Fibroblast of skin of scalp (primary cell): ENCODE measurements at places on chromosomes 5 and 9.

DNA sequence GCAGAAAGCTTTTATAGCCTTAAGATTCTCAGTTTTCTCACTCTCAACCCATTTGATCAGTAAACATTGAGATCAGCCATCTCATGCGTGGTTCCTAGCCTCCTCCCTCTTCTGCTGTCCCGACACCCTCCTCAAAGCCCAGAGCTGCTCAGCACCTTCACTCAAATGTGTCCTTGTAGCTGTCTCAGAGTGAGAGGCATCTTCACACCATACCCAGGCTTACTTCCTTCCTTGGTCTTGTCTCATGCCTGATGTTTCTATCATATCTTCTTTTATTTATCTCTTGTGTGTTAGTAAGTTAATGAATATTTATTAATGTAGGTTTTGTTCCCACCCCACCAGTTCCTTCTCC lies 72.4 kb upstream of the SNX2 start:
- DNase-seq = no peak

GRCh38 chr9:121563881-121564460 lies 64.3 kb upstream of the GGTA1 start:
- no peak for DNase-seq

DNA sequence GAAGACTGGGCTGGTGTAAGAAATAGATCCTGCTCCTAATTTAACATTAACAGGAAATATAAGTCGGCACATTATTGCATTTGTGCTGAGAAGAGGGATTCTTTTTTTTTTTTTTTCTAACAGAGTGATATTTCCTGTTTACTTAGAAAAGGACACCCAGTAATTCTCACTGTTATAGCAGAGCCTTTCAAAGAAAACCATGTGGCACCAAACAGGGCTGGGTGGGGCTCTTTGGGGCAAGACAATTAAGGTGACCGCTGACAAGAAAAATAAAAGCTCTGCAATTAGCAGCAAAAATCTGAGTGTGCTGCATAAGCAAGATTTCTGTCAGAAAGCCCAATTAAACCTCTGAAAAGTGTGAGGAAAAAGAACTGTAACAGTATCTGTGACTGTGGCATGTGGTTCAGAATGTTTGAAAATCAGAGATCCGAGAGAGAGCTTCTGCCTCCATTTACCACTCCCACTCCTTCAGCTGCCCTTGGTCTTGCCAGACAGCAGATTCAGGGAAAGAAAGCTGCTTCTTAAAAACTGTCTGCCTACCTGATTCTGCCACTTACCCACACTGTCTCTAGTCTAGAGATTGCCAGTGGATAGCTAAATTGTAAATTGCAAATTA lies 77.1 kb upstream of the IQGAP2 start:
- DNase-seq = no peak

GRCh38 chr9:129575818-129576217 lies 45.1 kb downstream of the C9orf50 start:
- peak; percentile 54 for DNase-seq

DNA sequence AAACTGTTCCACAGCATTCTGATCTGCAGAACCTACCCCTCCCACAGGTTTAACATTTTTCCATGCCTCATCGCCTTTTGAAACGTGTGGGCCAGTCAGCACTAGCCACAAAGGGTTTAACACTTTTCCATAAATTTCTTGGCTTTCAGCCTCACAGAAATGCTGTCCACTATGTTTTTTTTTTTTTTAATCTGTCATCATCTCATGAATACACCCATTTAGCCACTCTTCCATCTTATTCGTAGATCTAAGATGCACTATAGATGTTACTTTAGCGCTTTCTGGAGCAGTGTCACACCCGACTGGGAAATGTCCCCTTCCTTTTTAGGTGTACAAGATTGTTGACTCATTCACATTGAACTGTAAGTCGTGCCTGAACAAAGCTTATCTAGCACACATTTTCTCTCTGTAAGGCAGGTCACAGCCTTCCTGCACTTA lies 62.3 kb downstream of the GCNT1 start:
- no peak for DNase-seq

DNA sequence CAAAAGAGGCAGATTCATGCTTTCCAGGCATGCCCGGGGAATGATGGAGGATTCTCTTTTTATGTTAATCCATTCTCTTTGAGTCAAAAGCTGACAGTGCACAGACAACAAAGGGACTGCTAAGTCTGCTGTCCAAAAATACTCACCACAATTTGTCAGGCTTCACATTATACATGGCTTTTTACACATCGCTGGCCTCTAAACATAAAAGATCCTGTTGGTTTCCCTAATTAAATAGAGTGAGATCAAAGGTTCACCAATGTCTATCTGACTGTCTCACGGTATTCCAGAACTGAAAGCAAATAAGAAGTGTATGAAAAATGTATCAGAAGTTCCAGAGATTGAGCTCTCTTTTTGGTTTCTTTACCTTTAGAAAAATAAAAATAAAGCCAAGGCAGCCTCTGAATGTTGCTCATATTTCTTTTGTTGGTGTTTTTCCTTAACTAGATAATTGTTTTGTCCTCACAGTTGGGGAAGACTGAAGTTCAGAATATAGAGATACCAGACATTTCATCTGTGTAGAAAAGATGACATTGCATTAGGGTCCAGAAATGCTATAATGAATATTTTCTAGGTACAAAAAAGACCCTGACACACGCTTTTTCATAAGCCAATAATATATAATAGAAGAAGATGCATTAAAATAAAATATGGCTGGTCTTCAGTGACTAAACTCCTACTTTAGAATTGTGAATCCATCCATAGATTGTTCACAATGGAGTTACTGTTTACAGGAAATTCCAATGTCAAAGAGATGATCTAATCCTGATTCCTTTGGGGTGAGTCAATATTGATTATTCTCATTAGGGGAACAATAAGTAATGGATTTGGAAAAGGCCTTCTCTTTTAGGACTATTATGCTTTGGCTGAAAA lies 688.2 kb upstream of the CDH6 start:
- peak; percentile 55 for DNase-seq

DNA sequence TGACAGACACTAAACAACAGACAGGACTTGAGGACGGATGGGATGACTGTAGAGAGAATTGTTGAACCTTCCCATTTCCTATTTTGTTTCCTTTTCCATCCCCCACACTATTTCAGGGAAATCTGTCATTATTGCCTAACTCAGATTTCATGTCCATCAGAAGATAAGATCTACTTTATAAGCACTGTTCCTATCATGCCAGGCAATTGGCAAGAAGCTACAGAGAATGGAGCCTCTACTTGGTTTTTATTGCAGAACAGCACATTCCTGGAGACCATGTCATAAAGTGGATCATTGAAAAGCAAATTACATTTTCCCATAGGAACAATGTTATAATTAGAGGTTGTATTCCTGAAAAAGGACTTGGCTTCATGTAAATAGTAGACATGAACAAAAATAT lies 173.7 kb upstream of the KIF2A start:
- DNase-seq = peak; percentile 12

DNA sequence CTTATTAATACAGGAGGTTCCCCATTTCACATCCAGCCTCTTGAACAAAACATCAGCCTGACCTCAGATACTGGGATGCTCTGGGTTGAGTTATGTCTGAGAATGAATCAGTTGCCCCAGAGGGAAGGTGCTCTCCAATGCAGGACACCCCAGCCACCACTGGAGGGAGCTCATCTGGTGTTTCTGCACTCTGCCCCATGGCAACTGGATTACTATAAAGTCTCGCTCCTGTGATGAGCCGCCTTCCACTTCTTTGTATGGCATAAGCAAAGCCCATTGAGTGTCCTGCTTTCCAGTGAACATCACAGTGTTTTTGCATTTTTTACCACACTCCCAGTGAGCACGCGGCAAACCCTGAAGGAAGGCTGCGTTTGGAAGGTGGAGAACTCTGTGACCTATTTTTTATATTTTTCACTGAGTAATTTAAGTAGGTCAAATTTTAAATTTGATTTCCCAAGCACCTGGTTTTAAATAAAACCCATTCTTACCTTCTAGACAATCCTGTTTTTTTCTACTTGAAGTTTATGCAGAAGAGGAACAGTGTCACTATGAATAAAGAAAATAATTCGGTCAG lies 176.9 kb upstream of the WWC1 start:
- DNase-seq = peak; percentile 66

- DNase-seq = peak; percentile 42
Observed at GRCh38 chr5:1125030-1125357, 13.1 kb upstream of the SLC12A7 start.

- no peak for DNase-seq
Observed at GRCh38 chr5:135375040-135375793, 23.8 kb downstream of the MACROH2A1 start.

DNA sequence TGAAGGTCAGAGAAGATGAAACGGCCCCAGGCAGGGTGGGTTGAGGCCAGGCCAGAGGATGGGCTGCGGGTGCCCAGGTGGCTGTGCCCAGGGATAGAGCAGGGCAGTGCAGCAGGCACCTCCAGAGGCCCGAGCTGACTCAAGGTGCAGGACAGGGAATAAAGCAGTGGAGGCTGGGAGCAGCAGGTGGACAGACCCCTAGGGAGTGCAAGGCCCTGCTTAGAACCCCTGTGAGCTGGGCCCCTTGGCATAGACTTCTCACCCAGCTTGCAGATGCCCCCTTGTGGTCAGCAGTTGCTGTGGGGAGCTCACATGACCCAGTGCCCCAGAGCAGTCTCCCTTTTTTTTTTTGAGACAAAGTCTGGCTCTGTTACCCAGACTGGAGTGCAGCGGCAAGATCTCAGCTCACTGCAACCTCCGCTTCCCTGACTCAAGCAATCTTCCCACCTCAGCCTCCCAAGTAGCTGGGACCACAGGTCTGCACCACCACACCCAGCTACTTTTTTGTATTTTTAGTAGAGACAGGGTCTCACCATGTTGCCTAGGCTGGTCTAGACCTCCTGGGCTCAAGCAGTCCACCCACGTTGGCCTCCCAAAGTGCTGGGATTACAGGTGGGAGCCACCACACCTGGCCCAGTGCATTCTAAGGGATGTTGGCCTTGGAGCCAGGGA lies 118.8 kb downstream of the WNK2 start:
- DNase-seq = peak; percentile 47

DNA sequence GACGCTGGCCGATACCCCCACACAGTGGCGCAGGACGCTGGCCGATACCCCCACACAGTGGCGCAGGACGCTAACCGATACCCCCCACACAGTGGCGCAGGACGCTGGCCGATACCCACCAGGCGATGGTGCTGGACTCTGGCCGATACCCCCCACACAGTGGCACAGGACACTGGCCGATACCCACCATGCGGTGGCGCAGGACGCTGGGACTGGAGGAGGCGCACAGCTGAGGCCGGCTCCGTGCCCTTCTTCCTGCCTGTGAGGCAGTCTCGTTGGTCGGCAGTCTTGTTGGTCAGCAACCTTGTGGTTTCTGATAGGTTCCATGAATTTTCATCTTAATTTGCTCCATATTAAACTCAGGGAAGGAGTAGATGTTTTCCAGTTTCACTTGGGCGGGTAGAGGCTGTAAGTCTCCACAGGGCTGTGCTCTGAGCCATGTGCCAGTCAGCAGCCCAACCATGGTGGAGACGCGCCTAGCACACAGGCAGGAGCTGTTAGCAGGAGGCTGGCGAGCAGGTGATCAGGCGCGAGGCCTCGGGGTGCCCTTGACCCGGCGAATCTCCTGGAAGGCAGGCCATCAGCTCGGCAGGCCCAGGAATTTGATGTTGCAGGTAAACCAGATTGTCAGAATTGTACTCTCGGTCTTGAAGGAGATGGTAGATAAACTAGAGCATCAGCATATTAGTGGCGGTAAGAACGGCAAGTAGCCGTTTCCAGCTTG lies 75.6 kb downstream of the EHMT1 start:
- no peak for DNase-seq

DNA sequence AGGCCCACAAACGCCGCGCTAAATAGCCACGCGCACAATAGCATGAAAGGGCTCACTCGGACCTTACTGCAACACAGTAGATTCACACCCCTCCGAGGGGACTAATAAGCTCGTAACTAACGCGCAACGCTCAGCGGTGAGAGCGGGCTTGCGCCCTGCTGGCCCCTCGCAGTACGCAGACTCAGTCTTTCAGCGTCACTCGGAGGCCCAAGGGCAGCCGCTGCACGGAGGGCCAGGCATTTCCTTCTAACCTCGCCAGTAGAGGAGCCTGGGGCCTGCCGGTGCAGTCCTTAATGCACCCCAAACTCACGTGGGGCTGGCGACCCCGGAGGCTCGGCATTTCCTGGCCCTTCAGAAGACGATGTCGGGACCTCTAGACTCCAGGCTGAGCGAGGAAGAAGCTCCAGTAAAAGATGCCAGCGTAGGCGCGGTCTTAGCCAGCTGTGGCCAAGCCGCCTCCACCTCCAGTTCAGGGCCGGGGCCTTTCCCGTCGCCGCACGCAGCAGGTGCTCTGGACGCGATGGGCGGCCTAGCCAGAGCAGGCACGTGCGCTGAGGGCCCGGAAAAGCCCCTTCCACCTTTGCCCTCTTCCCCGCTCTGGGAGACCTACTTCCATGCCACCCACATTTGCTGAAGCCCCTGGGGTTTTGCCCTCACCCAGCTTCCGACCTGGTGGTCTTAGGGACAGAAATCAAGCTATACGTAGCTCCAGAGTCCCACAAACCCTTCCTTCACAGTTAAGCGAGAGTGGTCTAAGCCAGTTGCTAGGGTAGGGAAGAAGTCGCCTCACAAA lies 38.3 kb upstream of the TIFAB start:
- DNase-seq = no peak

DNA sequence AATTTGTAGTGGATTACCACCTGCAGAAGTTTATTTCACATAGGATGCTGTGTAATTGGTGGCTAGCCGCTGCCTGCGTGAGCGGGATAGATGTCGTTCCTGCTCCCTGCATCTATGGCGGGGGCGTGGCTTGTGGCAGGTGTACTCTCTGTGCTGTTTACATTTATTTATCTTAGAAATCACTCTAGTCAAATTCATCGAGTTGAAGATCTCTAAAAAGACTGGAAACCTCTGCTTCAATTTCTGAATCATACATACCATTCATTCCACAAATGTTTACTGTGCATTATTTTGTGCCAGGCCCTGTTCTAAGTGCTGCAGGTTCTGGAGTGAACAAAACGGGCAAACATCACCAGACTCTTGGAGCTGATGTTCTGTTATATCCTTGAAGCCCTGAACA lies 11.9 kb downstream of the ROPN1L start:
- DNase-seq = peak; percentile 42

GRCh38 chr5:89275066-89275855 lies 392.3 kb upstream of the MEF2C start:
- no peak for DNase-seq

- DNase-seq = peak; percentile 45
Observed at GRCh38 chr9:136339173-136339957, 12.0 kb downstream of the GPSM1 start.

DNA sequence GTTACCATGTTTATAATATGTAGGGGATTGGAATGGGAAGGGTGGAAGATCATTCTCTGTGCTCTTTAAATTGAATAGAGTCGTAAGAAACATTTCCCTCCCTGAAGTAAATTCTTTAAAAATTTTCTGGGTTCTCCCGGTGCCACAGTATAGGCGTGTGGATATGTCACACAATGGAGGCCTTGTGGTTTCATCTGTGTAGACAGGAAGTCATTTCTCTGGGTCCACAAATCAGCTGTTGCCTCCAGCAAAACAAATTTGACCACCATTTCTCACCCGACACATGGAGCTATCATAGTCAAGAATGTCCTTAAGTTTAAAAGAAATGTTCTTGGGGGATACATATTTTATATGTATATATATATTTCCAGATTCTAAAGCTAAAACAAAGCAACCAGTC lies 17.4 kb downstream of the CEP78 start:
- no peak for DNase-seq
